ENCODE measurements at places on chromosomes 12 and 14.
A peak's percentile ranks its signal among the peaks of the same experiment; 100 is the strongest.

GRCh38 chr12:45331552-45331951 lies 115.7 kb downstream of the ANO6 start:
- H3K27ac ChIP-seq = no peak overlapping the region
- H3K27me3 ChIP-seq = no peaks in the 10 kb centered on the region
- no peaks in the 10 kb centered on the region for H3K4me1 ChIP-seq

DNA sequence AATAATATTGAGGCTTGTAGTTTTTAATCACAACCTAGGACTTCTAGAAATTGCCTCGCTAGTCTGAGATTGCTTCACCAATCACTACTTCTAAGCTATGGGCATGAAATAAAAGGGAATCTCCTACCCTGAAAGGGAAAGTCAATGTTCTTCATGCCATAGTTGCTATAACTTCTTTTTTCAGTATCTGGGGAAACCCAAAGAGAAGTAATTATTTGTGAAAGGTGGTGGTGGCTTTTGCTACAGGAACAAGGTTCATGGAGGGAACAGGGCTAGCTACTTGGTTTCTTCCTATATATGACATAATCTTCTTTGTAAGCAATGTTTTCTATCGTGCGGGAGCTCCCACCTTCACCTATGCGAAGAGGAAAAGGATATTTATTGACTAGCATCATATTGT lies 61.6 kb upstream of the DNM1L start:
- H3K4me1 ChIP-seq = no peaks in the 10 kb centered on the region
- DNase-seq = no peak
- no peaks in the 10 kb centered on the region for H3K36me3 ChIP-seq
- no peak overlapping the region for H3K27ac ChIP-seq

GRCh38 chr12:90173499-90174197 lies 465.0 kb upstream of the ATP2B1 start:
- no peak overlapping the region for H3K4me3 ChIP-seq
- no peaks in the 10 kb centered on the region for H3K27me3 ChIP-seq
- H3K27ac ChIP-seq = no peak overlapping the region
- H3K4me1 ChIP-seq = no peaks in the 10 kb centered on the region
- DNase-seq = no peak

DNA sequence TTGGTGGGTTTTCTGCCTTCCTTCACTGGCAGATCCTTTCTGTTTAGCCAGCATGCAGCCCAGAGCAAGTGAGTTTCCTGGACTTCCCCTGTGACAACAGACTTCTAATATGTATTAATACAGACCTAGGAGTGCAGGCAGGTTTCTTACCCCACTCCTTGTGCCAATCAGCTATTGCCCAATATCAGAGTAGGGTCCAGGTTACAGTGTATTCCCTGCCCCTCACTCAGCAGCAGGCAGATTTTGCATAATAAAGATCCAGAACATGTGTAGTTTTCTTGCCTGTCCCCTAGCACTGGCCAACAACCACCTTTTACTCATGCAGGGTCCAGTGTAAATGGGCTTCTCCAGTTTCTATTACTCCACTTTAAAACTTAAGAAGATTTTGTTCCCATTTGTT lies 4.7 kb upstream of the SMIM10L1 start:
- H3K4me3 ChIP-seq = no peak overlapping the region
- H3K27me3 ChIP-seq = no peaks in the 10 kb centered on the region
- no peaks in the 10 kb centered on the region for H3K36me3 ChIP-seq
- DNase-seq = no peak
- no peak overlapping the region for H3K27ac ChIP-seq
- no peaks in the 10 kb centered on the region for H3K4me1 ChIP-seq

- H3K4me1 ChIP-seq = no peaks in the 10 kb centered on the region
- no peak for DNase-seq
- no peak overlapping the region for H3K4me3 ChIP-seq
- H3K36me3 ChIP-seq = no peaks in the 10 kb centered on the region
- no peak overlapping the region for H3K27ac ChIP-seq
Measured at GRCh38 chr12:11630046-11630706, 19.3 kb upstream of the ETV6 start.

- H3K36me3 ChIP-seq = no peaks in the 10 kb centered on the region
- no peak overlapping the region for H3K4me3 ChIP-seq
- no peaks in the 10 kb centered on the region for H3K27me3 ChIP-seq
- H3K27ac ChIP-seq = no peak overlapping the region
- DNase-seq = no peak
- no peaks in the 10 kb centered on the region for H3K4me1 ChIP-seq
Measured at GRCh38 chr12:99146185-99146584, 501.1 kb downstream of the APAF1 start.

- no peak overlapping the region for H3K4me3 ChIP-seq
- DNase-seq = no peak
- no peak overlapping the region for H3K27ac ChIP-seq
- H3K4me1 ChIP-seq = no peaks in the 10 kb centered on the region
- no peaks in the 10 kb centered on the region for H3K27me3 ChIP-seq
Measured at GRCh38 chr14:77290705-77291104, 19.7 kb upstream of the NGB start.

- no peak for DNase-seq
- H3K4me1 ChIP-seq = no peaks in the 10 kb centered on the region
- H3K27me3 ChIP-seq = no peaks in the 10 kb centered on the region
- no peak overlapping the region for H3K4me3 ChIP-seq
- H3K36me3 ChIP-seq = no peaks in the 10 kb centered on the region
Measured at GRCh38 chr14:64926398-64926995, 12.2 kb downstream of the CHURC1 start.

GRCh38 chr12:67827820-67828383 lies 161.3 kb upstream of the IFNG-AS1 start:
- peak overlapping the region; percentile 42 for H3K4me3 ChIP-seq
- peak overlapping the region; percentile 82 for H3K27ac ChIP-seq
- H3K27me3 ChIP-seq = no peaks in the 10 kb centered on the region
- DNase-seq = no peak

- no peaks in the 10 kb centered on the region for H3K27me3 ChIP-seq
- no peak overlapping the region for H3K4me3 ChIP-seq
- H3K27ac ChIP-seq = no peak overlapping the region
- H3K4me1 ChIP-seq = no peaks in the 10 kb centered on the region
- no peak for DNase-seq
Measured at GRCh38 chr14:94396628-94397225, 8.3 kb upstream of the SERPINA1 start.

- no peaks in the 10 kb centered on the region for H3K36me3 ChIP-seq
- H3K4me1 ChIP-seq = no peaks in the 10 kb centered on the region
- H3K27me3 ChIP-seq = no peaks in the 10 kb centered on the region
Measured at GRCh38 chr14:40629144-40629543, 977.5 kb upstream of the LRFN5 start.

DNA sequence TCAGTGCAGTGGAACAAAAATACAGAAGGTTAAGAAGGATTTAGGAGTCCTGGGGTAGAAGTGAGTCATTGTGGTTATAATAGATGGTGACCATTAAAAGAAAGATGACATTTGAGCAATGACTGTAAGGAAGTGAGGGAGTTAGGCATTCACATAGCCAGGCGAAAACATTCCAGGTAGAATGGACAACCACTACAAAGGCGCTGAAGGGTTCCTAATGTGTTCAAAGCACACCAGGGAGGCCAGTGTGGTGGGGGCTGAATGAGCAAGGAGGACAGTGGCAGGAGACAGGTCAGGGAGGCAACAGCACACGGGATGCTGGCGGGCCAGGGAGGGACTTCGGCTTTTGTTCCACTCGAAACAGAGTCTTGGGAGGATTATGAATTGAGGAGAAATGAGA lies 129.9 kb downstream of the NPAS3 start:
- DNase-seq = no peak
- no peak overlapping the region for H3K27ac ChIP-seq
- H3K4me3 ChIP-seq = no peak overlapping the region
- H3K4me1 ChIP-seq = no peaks in the 10 kb centered on the region
- H3K36me3 ChIP-seq = no peaks in the 10 kb centered on the region
- H3K27me3 ChIP-seq = no peaks in the 10 kb centered on the region

- H3K36me3 ChIP-seq = no peaks in the 10 kb centered on the region
- H3K27ac ChIP-seq = no peak overlapping the region
- H3K4me1 ChIP-seq = no peaks in the 10 kb centered on the region
- DNase-seq = no peak
Measured at GRCh38 chr12:19014240-19014639, 115.3 kb upstream of the PLEKHA5 start.

GRCh38 chr12:127381043-127381668 lies 885.8 kb upstream of the TMEM132C start:
- no peaks in the 10 kb centered on the region for H3K36me3 ChIP-seq
- H3K4me1 ChIP-seq = no peaks in the 10 kb centered on the region
- H3K27me3 ChIP-seq = no peaks in the 10 kb centered on the region
- H3K27ac ChIP-seq = no peak overlapping the region
- DNase-seq = no peak

DNA sequence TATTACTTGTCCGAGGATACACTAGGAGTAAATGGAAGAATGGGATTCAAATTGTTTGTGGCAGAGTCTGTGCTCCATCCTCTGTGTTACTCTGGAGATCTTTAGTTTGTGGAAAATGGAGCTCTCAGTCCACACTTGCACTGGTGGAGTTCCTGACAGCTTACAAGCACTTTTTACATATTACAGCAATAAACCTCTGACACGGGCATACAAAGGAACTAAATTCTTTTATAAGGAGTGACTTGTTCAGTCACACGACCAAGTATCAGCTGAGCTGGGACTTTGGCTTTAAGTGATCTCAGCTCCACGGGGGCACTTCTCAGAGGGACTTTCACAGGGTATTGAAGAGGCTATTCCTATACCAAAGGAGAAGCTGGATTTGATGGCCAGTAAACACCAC lies 417.5 kb downstream of the LRIG3 start:
- H3K27ac ChIP-seq = no peak overlapping the region
- no peak for DNase-seq
- no peak overlapping the region for H3K4me3 ChIP-seq

GRCh38 chr12:21387174-21387573 lies 14.5 kb downstream of the IAPP start:
- no peaks in the 10 kb centered on the region for H3K36me3 ChIP-seq
- no peaks in the 10 kb centered on the region for H3K4me1 ChIP-seq
- H3K27ac ChIP-seq = no peak overlapping the region
- H3K27me3 ChIP-seq = no peaks in the 10 kb centered on the region
- no peak overlapping the region for H3K4me3 ChIP-seq

DNA sequence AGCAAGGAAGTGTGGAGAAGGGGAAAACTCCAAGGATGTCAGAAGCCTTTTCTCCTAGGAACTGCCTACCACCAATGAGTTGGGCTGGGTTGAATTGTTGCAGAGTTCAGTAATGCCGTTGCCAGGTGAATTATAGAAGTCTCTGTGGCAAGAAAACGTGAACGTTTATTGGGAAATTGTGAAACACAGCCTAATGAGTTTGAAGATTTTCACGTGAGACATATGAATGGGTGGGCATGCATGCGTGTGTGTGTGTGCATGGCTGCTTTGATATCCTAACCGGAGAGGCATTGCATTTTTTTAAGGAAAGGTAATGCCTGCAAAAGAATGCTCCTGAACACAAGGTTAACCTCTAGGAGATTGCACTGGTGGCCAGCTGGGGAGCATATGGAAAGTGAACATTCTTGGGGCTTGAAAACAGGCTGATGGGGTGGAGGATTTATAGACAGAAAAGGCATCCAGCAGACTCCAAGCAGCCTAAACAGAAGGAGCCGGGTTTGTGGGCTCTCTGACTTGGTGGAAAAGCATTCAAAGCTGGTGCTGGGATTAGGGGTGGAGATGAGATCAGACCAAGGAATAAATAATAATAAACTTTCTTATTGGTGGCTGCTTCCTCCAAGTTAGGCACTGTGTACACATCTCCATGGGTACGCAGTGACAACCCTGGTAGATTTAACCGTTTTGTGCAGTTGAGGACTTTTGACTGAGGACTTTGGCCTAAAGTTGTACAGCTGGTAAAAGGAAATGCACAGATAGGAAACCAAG lies 67.8 kb downstream of the NTF3 start:
- no peaks in the 10 kb centered on the region for H3K27me3 ChIP-seq
- DNase-seq = no peak
- no peaks in the 10 kb centered on the region for H3K36me3 ChIP-seq
- H3K4me3 ChIP-seq = no peak overlapping the region

GRCh38 chr12:62525271-62525670 lies 58.6 kb downstream of the MON2 start:
- no peak for DNase-seq
- no peaks in the 10 kb centered on the region for H3K4me1 ChIP-seq
- H3K27ac ChIP-seq = no peak overlapping the region
- H3K36me3 ChIP-seq = peaks cover 6% of the 10 kb centered on the region
- no peaks in the 10 kb centered on the region for H3K27me3 ChIP-seq
- H3K4me3 ChIP-seq = no peak overlapping the region

DNA sequence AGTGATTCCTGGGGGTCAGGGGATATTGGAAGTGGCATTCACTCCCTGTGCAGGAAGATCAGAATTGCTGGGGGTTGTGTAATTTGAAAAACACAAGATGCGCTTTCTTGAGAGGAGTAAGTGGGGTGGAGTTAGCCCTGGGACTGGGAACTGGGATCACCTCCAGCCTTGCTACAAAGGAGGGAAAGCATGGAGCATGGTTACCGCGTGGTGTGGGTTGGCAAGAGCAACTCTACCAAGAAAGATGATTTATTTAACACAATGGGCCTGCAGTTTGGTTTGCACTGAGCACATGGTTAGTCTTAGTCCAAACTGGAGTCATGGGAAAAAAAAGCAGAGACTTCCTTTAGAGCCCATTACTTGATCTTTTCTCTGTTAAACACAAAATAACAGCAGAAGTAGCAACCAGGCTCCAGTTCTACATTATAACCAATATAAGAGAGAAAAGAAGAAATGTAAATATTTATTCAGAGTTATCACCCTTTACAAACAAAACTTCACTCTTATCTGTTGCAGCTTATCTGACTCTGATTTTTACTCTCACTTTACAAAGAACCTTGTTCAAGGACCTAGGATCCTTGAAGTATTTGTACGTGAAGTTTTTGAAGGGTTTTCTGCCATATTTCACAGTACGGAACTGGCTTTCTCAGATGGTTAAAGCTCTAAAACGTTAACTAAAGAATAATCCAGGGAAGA lies 2.1 kb upstream of the NIN start:
- no peak overlapping the region for H3K4me3 ChIP-seq
- no peak for DNase-seq
- H3K36me3 ChIP-seq = no peaks in the 10 kb centered on the region
- H3K27ac ChIP-seq = no peak overlapping the region
- H3K27me3 ChIP-seq = no peaks in the 10 kb centered on the region
- no peaks in the 10 kb centered on the region for H3K4me1 ChIP-seq

DNA sequence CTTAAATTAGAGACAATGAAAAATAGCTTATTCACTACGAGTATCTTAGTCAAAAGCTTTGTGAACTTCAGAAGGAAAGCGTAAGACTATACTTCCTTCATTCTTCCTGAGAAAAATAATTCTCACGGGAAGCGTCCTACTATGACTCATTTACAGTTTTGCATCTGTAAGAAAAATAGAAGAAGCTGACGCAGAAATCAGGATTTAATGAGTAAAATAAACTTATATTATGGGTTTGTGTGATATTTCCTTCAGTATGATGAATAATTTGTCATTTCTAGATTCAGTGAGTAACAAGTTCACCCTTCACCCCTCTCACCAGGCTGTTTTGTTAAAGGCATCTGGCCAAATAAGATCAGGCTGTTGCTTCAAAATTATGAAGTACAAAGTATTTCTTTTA lies 17.8 kb upstream of the PDE3A start:
- no peak overlapping the region for H3K27ac ChIP-seq
- no peaks in the 10 kb centered on the region for H3K36me3 ChIP-seq

All from breast epithelium (tissue), 4 donors.